Omental fat pad (tissue), 4 donors: ENCODE measurements at places on chromosomes 12 and 14. TPM values are rescaled to one million over a fixed set of nuclear protein-coding genes. Genes with fewer than 3 reads are reported as not detected.

DNA sequence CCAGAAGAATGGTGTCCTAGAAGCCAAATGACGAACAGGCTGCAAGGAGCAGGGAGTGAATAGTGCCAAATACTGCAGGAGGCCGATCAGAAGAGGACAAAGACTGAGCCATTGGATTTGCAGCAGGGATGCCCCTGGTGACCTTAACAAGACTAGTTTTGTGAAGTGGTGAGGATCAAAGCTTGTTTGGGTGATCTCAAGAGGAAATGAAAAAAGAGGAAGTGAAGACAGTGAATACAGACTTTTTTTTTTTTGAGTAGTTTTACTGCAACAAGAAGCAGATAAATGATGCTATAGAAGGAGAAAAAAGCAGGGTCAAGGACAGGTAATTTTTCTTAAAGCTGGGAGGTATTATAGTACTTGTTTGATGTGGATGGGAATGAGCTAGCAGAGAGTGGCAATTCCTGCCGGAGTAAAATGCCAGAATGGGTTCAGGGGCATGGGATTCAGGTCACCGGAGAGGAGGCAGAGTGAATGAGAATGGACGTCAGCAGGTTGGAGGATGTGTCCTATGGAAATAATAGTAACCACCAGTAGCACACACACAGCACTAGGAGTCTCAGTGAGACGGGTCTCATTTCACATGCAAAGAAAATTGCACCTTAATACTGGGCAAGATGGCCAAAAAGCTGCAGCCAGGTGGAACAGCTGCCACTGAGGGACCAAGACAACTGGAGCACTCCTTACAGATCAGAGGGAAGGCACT, 345.8 kb upstream of the CCDC196 start:
- no peak for DNase-seq

The TEX22 gene
- 0.47 TPM for total RNA-seq

- DNase-seq = no peak
These were observed 4.0 kb upstream of the ZNF385A start for GRCh38 chr12:54388237-54389133.

DNA sequence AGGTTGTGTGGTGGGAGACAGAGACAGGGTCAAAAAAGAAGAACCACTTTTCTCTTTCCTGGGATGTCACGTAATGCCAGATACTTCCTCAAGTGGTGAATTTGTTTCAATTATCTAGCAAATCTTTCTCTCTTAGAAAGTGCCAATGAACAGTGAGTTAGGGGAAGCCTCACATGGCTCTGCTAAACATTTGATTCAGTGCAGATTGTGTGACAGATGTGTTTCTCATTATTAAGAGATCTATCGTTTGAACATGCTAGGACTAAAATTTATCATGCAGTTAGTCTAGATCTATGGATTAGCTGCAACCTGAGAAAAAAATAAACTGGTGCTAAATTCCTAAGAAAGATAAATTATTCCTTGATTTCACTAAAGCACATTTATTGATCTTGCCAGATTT, 247.8 kb downstream of the MDGA2 start:
- DNase-seq = no peak

DNA sequence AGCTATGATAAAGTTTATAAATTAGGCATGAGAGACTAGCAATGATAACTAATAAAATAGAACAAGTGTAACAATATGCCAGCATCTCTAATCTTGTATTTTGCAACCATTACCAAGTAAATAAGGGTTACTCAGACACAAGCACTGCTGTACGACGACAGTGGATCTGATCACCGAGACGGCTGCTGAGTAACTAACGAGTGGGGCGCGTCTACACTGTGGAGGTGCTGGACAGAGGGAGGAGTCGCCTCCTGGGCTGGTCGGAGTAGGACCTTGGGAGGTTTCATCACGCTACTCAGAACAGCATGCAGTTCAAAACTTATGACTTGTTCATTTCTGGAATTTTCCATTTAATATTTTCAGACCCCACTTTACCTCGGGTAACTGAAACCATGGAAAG, 18.4 kb downstream of the COA8 start:
- no peak for DNase-seq

The NDRG2 gene
- total RNA-seq = 247 TPM

The SP1 gene
- total RNA-seq = 53.1 TPM

- no peak for DNase-seq
These were observed 1.5 kb upstream of the KCNH3 start for GRCh38 chr12:49537231-49537751.

GRCh38 chr12:52360663-52361271, 6.5 kb downstream of the KRT85 start:
- DNase-seq = no peak

The C3AR1 gene
- total RNA-seq = 42.9 TPM

The ACTN1 gene
- total RNA-seq = 103 TPM

- DNase-seq = no peak
These were observed 1.5 kb downstream of the EML5 start for GRCh38 chr14:88791252-88791621.

- DNase-seq = no peak
These were observed 328 bp downstream of the INTS13 start for GRCh38 chr12:26937443-26937862.

The TAS2R31 gene
- 5.8 TPM for total RNA-seq

DNA sequence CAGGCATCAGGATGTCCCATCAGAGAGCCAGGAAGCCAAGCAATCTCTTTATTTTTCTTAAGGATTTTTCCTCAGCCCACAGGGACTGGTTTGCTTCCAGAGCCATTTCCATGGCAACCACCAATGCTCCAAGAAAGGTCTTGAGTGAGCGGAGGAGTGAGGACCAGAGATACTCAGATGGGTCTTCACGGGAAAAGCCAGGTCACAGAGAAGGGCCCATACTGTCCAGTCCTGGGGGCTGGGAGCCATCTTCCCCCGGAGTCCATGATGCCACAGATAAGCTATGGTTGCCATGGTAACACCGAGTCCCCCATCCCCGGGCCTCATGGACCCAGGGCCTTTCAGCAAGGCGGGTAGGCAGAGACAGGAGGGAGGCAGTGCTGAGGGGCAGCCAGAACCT, 28.6 kb downstream of the CMKLR1 start:
- DNase-seq = no peak

DNA sequence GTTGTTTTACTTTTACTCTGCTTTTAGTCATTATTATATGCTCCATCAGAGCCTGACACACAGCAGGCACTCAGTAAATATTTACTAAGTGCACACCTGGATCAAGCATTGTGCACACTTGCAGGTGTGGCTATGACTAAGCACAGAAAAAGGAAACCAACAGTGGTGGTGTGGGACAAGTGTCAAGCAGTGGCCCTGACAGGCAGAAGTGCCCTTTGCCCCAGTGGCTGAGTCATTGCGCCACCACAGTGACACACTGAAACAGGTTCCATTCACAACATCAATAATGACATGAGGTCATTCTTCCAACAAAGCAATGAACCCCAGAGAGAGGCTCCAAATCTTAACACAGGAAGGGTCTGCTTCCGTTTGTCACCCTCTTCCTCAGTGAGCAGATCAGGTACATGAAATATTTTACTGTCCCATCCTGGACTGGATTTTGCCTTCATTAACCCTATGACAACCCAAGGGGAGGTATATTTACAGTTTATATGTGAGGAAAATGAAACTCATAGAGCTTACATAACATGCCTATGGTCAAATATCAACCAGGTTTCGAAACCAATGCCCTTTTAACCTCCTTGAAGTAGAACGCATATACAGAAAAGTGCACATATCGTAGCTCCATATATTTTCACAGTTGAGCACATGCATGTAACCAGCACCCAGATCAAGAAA, 82.6 kb upstream of the GTF2A1 start:
- no peak for DNase-seq

GRCh38 chr12:13405961-13406703, 209.6 kb downstream of the EMP1 start:
- no peak for DNase-seq
